ENCODE measurements at places on chromosomes 13 and 19.

GRCh38 chr13:77678691-77679235 is 18.7 kb upstream of the SLAIN1 start:
- DNase-seq, result no peak

GRCh38 chr13:44104969-44105368 is 225.3 kb downstream of the LACC1 start:
- DNase-seq, result no peak

DNA sequence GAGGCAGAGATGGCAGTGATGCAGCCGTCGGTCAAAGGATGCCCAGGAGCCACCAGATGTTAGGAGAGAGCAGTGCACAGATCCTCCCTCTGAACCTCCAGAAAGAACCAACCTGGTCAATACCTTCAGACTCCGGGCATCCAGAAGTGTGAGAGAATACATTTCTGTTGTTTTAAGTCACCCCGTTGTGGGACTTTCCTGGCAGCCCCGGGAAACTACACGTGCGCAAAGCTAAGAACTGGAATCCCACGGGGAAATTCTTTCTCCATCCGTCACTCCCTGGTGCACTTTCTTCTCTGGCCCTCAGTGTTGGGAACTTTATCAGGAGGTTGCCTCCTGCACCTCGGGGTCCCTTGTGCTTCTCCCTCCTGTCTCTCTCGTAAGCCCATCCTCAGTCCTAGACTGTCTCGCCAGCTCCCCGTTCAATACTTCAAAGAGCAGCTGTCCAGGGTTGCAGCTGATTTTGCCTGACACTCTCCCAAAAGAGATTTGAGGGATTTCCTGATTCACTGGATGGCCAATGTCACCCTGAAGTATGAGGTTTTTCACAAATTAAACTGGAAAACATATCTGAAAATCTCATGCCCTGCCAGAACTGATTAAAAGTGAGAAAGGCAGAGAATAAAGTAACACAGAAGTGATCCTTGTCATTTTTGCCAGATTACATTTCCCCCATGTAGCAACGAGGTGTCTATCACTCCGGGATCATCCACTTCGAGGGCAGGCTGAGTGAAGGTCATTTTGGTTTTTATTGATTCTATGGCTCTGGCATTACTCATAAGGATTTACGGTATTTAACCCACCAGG is 136.8 kb downstream of the DCT start:
- no peak for DNase-seq

DNA sequence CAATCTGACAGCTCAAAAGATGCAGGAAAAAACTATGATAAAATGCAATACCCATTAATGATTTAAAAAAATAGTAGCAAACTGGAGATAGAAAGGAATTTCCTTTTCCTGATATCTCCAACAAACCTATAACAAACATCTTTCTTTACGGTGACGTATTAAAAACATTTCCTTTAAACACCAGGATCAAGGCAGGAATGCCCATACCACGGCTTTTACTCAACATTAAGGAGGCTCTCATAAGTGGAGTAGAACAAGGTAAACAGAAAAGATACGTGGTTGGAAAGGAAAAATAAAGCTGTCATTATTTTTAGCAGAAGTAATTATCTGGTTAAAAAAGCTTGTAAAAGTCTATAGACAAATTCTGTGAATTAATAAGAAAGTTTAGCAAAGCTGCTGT is 61.1 kb downstream of the MIPEP start:
- no peak for DNase-seq

GRCh38 chr19:12723381-12723640 is 421 bp downstream of the TNPO2 start:
- DNase-seq, result no peak

DNA sequence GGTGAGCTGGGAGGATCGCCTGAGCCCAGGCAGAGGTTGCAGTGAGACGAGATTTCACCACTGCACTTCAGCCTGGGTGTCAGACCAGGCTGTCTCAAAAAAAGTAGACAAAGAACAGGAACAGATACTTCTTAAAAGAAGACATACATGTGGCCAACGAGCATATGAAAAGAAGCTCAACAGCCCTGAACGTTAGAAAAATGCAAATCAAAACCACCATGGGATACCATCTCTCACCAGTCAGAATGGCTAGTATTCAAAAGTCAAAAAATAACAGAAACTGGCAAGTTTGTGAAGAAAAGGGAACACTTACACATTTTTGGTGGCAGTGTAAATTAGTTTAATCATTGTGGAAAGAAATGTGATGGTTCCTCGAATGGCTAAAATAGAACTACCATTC is 3.0 kb upstream of the LGALS14 start:
- DNase-seq, result no peak

DNA sequence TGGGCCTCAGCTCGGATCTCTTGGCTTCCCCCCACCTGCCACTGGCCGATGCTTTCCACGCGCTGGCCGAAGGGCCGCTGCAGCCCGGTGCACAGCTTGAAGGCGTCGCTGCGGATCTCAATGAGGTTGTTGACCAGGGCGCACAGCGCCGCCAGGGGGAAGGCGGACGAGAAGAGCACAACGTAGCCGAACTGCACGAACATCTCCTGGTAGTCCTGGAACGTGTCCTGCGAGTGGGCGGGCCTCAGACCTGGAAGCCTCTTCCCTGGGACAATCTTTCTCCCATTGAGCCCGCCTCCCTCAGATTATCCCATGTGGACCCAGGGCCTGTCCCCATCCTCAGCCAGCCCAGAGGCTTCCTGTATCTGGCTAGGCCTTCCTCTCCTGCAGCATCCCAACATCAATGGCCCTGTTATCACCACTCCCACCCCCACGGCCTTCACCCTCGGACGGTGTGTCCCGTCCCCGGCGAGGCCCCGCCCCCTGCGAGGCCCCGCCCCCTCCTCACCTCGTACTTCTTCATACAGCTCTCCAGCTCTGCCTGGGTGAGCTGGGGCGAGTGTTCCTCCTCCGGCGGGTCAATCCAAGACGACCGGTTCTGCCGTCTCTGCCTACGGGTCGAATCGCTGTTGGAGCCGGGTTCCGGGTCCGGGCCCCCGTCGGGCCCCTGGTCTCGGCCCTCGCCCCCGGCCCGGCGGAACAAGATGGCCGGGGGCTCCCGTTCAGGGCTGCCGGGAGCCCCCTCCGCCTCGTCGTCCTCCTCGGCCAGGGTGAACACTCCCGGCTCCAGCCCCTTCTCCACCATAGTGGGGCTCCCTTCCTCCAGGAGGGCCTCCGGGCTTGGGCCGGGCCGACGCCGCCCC is 6.8 kb downstream of the ANO8 start:
- no peak for DNase-seq

DNA sequence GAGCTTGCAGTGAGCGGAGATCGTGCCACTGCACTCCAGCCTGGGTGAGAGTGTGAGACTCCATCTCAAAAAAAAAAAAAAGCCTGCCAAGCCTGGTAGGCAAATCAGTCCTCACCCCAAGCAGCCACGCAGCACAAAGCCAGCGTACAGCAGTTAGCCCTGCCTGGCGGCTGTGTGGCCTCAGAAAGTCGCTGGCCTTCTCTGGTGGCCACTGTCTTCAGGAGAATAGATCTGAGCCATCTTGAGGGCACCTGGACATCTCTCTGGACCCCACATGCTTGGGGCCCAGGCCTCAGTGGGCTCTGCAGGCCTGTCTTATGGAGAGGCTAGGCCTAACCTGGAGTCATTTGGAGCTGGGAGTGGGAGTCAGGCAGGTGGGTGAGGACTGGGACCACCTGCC is 23.0 kb downstream of the PIAS4 start:
- DNase-seq, result no peak
